Upper lobe of right lung (tissue), 1 donor: ENCODE measurements at places on chromosomes 1 and 21. TPM values are rescaled to one million over a fixed set of nuclear protein-coding genes. Genes with fewer than 3 reads are reported as not detected.
A peak's percentile ranks its signal among the peaks of the same experiment; 100 is the strongest.

GRCh38 chr1:40264354-40264781 lies 6.3 kb downstream of the ZMPSTE24 start:
- no peak overlapping the region for H3K4me3 ChIP-seq
- H3K27ac ChIP-seq: no peak overlapping the region
- H3K27me3 ChIP-seq: no peaks in the 10 kb centered on the region
- peaks cover 8% of the 10 kb centered on the region for H3K4me1 ChIP-seq
- DNase-seq: no peak

DNA sequence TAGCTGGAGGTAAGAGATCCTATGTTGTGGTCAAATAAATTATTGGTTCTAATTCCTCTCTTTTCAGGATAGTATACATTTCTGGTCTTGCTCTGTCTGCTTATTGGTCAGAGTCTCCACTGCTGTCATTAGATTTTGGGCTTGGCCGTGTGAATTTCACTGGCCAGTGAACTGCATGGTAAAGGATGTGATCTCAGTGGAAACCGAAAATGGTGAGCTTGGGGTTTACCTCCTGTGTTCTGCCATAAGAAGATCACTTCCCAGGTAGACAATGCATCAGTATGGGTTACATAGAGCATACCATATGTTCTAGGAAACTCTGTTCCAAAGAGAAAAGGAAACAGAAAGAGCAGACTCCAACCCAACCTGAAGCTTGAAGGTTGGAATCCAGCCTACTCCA lies 1123.3 kb upstream of the B3GALT2 start:
- no peak for DNase-seq
- no peaks in the 10 kb centered on the region for H3K27me3 ChIP-seq
- no peaks in the 10 kb centered on the region for H3K4me1 ChIP-seq
- no peak overlapping the region for H3K27ac ChIP-seq

Gene RUNX1
- 86.9 TPM for total RNA-seq

Gene RAB3B
- not detected for total RNA-seq

DNA sequence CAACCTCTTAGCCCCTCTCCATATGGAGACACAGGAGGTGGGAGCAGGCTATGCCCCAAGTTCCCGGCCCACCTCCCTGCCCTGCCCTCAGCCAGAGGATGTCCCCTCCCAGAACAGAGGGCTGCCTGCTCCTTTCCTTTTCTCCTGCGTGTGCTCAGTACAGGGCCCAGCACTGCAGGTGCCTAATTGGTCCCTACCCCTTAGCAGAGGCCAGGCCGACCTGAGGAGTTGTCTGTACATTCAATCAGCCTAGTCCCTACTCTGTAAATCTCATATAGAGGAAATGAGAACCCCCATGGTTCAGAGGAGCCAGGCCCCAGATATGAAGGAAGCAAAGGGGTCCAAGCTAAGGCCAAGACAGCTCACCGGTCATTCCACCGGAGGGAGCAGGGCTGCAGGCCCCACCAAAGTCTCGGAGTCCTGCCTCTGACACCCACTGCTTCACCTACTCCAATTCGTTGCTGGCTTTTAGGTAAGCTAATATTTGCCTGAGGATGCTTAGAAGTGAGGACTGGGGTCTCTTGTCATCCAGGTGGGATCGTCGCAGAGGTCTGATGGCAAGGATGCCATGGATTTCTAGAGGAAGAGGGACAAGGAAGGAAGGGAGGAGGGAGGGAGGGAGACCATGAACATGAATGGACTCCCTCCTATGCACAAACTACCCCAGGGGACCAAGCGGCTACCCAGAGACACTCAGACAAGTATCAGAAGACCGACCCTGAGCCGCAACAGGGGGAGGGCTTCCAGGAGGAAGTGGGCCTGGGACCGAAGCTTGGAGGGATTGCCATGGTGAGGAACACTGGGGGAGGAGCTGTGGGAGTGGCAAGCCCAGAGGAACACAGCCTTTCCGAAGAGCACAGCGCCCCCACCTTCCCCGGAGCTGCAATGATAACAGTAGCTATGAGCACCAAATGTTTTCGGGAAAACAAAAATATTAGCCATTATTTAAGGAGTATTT lies 30.4 kb upstream of the FOXO6 start:
- H3K4me3 ChIP-seq: no peak overlapping the region
- no peaks in the 10 kb centered on the region for H3K27me3 ChIP-seq
- H3K27ac ChIP-seq: no peak overlapping the region
- H3K4me1 ChIP-seq: no peaks in the 10 kb centered on the region
- DNase-seq: peak; percentile 36

- peaks cover 41% of the 10 kb centered on the region for H3K4me1 ChIP-seq
- no peak overlapping the region for H3K4me3 ChIP-seq
- no peaks in the 10 kb centered on the region for H3K36me3 ChIP-seq
- DNase-seq: peak; percentile 74
- no peaks in the 10 kb centered on the region for H3K27me3 ChIP-seq
These were observed 61.6 kb downstream of the DHRS3 start for GRCh38 chr1:12556368-12556930.

Gene NBPF4
- not detected for total RNA-seq

DNA sequence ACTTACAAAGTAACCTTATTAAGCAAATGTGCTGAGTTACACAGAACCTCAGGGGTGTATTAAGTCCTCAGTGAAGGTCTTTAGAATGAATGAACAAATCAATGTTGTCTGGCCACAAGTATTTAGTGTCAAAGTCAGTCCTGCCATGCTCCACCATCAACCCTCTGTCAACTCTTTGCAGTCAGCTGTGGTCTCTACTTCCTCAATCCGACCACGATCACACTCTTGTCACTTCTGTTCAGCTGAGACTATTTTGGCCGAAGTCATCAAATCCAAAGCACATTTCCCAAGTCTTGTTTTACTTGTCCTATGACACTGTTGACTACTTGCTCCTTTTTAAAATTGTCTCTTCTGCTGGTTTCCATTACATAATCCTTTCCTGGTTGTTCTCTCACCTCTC lies 173.5 kb downstream of the ST6GALNAC5 start:
- H3K4me3 ChIP-seq: no peak overlapping the region
- H3K27me3 ChIP-seq: no peaks in the 10 kb centered on the region
- H3K36me3 ChIP-seq: no peaks in the 10 kb centered on the region
- H3K27ac ChIP-seq: no peak overlapping the region
- no peaks in the 10 kb centered on the region for H3K4me1 ChIP-seq

DNA sequence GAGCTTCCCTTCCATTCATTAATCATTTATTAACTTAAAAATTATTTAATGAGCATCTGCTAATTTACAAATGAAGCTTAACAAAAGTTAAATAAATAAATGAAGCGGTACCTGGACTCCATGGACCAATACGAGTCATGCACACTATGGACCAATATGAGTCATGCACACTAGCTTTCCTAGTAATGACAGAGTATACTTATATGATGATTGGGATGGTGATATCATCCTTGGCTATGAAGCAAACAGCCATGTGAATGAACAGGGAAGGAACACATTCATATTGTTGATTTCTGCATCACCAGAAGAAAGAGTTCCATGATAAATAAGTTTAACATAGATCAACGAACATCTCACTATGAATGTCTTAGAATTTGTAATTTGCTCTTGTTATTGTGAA lies 109.9 kb downstream of the SPAG17 start:
- H3K27me3 ChIP-seq: no peaks in the 10 kb centered on the region
- no peak overlapping the region for H3K4me3 ChIP-seq
- H3K36me3 ChIP-seq: no peaks in the 10 kb centered on the region
- H3K4me1 ChIP-seq: no peaks in the 10 kb centered on the region
- DNase-seq: no peak

Gene TSPAN1
- 6.9 TPM for total RNA-seq

DNA sequence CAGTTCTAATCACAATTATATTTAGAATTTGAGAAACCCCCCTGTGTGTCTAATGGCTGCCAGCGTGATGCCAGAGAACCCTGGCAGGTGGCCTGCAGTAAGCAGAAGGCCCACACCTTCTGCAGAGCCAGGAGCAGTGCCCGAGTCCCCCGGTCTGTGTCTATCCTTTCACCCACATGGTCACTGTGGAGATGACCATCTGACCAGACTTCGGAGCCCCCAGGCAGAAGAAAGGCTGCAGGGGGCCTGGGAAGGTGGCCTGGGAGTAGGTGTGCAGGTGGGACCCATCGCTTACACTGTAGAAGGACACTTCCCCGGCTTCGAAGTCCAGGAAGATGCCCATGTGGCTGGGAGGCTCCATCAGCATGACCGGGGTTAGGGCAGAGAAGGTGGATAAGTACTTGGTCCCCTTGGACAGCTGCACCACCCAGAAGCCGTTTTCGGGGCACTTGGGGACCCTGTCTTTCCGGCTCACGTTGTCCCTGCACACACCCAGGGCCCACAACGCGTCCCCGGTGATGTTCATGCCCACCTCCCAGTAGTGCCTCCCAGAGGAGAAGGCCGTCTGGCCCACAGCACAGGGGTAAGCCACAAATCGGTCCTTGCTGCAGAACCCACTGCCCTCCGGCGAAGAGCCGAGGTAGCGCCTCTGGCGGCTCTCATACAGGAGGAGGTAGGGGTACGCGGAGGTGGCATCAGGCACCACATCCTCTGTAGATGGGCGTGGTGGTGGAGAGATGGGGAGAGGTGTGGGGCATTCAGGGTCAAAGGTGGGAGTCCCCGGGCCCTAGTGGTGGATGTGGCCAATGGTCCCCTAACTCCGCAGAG lies 1.6 kb upstream of the TRIM11 start:
- H3K36me3 ChIP-seq: peaks cover 2% of the 10 kb centered on the region
- H3K27ac ChIP-seq: no peak overlapping the region
- DNase-seq: peak; percentile 62
- H3K4me3 ChIP-seq: no peak overlapping the region
- peaks cover 29% of the 10 kb centered on the region for H3K4me1 ChIP-seq
- H3K27me3 ChIP-seq: no peaks in the 10 kb centered on the region

GRCh38 chr1:200991097-200991614 lies 32.4 kb downstream of the KIF21B start:
- no peaks in the 10 kb centered on the region for H3K4me1 ChIP-seq
- H3K27ac ChIP-seq: no peak overlapping the region
- H3K36me3 ChIP-seq: peaks cover 43% of the 10 kb centered on the region

- no peak for DNase-seq
- H3K4me1 ChIP-seq: no peaks in the 10 kb centered on the region
- H3K27me3 ChIP-seq: no peaks in the 10 kb centered on the region
- H3K27ac ChIP-seq: no peak overlapping the region
These were observed 10.1 kb upstream of the TIAM1 start for GRCh38 chr21:31354122-31354521.
